ENCODE measurements at places on chromosomes 3 and 15.

DNA sequence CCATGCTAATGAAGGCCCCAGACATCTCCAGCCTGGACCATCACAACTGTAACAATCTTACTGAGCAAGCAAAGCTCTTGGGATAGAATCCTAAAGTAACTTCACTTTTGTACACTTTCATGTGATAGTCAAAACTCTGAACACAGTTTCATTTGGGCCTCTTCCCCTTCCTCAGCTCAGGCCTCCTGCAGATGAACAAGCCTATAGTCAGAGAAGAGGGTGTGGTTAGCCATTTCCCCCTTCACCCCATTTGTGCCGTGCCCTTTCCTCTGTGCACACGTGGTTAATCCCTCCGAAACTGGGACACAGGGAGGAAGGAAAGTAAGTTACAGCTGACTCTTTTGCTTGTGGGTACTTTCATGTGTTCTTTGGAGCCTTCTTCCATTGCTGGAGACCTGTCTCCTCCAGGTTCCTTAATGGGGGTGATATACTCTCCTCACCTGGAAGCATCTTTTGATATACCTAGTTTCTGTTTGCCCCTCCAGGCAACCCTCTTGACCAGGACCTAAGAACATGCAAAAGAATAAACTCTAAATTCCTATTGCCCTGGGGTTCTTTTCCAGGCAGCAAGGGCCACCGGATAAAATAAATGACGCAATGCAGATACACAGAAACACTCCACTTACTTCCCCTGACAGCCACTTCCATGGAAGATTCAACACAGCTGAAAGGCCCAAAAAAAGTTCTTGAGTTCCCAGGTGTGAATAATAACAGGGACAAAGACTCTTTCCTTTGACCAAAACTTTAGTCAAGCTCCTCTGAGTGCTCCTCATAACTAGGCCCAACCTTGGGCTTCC is 29.6 kb upstream of the CSTA start:
- DNase-seq, result no peak

DNA sequence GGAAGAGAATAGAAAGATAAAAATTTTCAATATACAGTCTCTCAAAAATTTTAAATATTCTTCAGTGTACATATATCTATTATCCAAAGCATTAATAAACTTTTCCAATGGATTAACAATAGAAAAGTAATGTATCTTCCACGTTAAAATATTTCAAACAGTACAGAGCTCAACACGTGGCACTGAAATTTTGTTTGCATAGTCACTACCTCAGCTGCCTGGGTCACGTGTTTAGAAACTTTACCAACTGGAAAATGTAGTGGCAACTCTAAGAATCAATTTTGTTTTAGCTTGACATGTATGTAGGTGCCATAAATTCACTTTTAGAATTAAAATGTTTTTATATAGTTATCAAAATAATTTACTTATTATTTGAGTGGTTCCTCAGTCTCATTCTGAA is 85.3 kb downstream of the CNTN3 start:
- DNase-seq, result no peak

- DNase-seq, result no peak
Measured at GRCh38 chr3:44056446-44057240, 185.0 kb upstream of the TOPAZ1 start.

DNA sequence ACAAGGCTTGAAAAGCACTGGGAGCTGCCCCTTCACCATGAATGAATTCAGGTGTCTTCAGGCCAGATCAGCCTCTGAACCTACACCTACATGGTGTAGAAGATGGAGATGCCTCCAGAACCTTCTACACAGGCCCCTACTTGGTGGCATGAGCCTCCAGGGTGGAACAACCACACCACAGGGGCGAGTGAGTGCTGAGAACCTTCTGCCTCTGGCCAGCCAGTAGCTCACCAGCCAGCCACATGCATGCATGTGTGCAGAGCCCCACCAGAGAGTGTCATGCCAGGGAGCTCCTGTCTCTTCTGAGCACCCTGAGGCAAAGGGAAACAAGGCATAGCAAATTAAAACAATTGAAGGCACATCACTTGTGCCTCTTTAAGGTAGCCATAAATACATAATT is 161.8 kb upstream of the TOPAZ1 start:
- DNase-seq, result no peak

DNA sequence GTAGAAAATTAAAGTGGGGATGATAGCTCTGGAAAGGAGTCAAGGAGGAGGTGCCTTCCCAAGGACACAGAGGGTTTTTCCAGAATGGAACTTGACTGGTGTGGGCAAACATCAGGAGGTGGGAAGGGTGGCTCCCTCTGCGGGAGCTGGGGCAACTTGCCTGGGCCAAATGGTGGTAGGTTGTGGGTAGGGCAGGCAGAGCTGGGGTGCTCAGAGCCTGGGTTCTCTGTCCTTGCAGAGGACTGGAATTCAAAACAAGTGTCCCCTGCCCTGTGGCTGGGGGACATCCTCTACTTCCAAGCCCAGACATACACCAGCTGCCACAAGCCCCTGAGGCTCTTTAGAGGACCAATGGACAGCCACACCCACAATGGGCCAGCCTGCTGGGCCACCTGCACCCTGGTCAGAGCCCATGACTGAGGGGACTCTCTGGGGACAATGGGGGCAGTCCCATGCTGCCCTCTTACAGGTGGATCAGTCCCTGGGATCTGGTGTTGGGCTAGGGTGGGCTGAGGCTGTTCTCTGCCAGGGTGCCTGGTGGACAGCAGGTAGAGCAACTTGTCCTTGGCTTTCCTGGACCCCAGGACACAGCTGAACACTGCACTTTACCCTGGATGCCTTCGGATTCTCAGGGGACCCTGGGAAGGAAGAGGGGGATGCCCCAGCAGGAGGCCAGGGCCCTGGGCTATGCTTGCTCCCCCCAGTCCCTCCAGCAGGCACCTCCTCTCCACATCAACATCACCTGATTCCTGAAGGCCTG is 38.6 kb upstream of the CSPG4 start:
- no peak for DNase-seq
